Hypothalamus (tissue), 51 donors: ENCODE measurements at places on chromosomes 7 and 10.

GRCh38 chr10:20429742-20430141 lies 467.4 kb downstream of the NEBL start:
- DNase-seq = no peak

GRCh38 chr10:81873932-81874816 lies 820 bp upstream of the NRG3 start:
- peak; percentile 45 for DNase-seq

GRCh38 chr10:68600041-68600778 lies 40.1 kb downstream of the TET1 start:
- DNase-seq = peak; percentile 56

DNA sequence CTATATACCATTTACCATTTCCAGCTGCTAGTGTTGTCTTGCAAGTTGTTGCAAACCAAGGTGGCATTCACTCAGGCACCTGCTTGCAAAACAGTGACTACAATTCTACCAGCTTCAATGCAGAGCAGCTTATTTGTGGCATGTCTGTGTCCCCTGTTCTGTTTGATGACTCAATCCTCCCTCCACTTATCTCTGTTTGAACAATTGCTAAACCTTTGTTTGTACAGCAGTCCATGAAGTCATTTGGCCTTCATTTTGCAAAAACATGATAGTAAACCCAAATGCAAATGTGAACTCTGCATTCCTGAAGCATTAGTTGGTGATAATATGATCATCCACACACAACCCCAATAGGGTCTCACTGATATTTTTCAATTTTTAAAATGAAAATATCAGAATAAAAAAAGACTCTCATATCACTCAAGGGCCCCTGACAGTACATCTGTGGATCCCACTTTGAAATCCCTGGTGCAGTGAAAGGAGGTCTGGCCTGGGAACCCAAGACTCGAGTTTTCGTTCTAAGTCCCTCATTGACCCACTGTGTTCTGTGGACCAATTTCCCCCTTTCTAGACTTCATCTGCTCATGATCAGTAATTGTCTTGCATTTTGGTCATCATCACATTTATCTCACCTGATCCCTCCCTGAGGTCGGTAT lies 425.4 kb downstream of the RPS24 start:
- no peak for DNase-seq

DNA sequence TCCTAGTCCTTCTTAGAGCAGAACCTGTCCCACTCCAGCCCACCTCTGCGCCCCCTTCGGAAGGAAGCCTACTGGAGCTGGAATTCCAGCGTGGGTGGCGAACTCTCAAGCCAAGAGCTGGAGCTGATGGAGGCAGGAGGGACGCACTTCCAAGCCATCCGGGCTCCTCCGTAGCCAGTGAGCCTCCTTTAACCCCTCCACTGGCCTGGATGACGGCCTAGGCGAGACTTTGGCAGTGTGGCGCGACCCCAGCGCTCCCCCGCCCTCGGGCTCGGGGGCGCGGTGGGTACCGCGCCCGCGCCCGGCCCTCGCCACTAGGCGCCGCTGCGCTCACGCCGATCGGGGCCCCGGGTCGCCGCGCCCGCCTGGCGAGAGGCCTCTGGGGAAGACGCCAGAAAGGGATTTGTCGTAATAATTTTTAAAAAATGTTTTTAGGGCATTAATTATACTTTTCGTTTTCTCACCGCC lies 5.1 kb upstream of the EMX2 start:
- DNase-seq = no peak

DNA sequence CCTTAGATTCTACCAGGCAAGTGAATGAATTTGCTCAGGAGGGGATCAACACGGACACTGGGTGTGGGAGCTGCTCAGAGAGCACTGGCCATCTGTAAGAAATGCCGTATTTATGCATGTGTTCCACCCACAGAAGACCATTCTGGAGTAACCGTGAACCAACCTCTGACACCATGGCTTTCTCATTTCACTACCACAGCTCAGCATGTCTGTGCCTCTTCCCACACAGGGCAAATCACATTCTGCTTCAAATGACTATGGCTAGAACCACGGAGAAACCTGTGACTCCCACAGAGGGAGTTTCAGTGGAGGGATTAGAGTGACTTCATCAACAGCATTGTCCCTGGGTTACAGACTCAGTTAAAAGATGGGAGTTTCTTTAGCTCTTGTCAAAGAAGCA lies 893.4 kb downstream of the XPNPEP1 start:
- DNase-seq = no peak

GRCh38 chr10:122953902-122954730 lies at the start of gene C10orf88:
Gene C10orf88, minus strand, starts transcription at chr10:122954227. Its CDS starts 49 bp downstream, at chr10:122954178.
- peak; percentile 92 for DNase-seq

- DNase-seq = no peak
Observed at GRCh38 chr7:101255796-101256195, 10.9 kb upstream of the FIS1 start.

- DNase-seq = no peak
Observed at GRCh38 chr7:75573477-75574019, 81.4 kb downstream of the SPDYE5 start.

GRCh38 chr10:76149182-76149581 lies 717.8 kb downstream of the LRMDA start:
- DNase-seq = no peak

GRCh38 chr10:17735166-17735941 lies 16.6 kb upstream of the TMEM236 start:
- no peak for DNase-seq

DNA sequence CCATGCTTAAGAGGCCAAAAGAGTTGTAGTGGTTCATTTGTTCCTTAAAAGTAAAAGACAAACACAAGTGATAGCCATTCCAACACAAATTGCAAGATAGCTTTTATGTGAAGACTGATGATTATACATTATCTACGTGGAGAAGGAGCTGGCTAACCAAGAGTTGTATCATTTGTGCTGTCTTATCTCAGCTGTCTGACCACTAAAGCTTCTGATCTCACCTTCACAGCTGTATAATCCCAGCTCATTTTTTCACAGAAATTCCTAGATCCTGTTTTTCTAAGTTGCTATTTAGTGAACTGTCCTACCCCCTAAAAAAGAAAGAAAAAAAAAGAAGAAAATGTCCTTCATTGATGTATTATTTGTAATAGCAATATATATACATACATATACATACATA lies 9.8 kb downstream of the USP6NL start:
- no peak for DNase-seq

DNA sequence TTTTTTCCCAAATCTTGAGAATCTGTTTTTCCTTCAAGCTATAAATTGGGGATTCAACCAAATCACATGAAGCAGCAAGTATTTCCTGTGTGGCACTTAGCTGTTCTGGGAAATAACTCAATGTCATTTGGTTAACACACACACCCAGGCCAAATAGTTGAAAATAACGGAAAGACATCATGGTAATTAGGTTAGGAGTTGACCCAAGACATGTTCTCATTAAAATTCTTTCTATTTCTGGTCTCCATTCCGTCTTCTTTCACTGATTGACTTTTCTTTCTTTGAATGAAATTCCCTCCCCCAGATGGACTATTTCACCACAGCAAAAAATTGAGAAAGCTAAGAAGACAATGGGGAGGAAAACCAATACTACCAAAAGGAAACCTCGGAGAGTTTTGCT lies 30.5 kb downstream of the NRP1 start:
- no peak for DNase-seq

GRCh38 chr7:131521651-131522163 lies 34.7 kb downstream of the PODXL start:
- DNase-seq = no peak

DNA sequence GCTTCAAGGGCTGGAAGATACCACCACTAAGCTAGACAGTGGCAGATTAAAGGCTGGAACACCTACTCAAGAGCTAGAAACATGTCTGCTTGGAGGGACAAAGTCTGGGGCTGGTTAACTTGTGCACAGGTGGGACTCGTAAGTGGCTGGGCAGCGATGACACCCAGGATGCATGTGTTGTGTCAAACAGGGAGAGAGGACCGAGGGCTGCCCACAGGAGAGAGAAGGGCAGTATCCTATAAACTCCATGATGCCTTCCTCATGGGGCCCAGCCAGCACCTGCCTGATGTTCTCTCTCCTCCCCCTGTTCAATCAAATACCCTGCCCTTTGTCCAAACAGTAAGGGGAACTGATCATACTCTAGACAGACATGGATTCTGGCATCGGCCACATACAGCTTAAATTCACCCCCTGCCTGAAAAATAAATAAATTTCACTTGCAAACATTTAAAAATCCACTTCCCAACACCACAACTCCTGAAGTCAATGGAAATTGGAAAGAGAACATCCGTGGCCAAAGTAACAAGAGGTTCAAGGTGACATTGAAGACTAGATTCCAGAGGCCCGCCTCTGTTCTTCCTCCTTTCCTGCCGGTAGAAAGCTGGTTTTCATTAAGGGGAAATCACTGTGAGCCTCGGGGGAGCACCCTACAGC lies 50.6 kb downstream of the CHST15 start:
- no peak for DNase-seq

DNA sequence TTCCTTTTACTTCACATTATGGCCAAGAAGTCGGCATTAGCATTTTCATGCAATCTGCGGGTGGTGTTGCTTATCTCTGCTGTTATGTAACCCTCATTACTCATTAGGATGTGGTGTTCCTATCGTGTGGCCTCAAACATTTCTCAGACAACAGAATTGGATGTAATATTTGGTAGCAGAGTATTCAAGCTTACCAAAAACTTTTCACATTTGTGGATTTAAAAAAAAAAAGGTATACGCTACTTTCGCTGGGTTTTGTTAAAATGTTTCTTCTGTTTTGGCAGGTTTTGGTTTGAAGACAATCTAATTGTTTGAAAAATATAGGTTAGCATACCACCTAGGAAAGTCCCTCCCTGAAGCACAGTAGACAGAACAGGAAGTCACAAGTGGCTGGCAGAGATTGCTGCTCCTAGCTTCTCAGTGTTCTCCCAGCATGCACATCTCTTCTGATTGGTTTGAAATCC lies 128.8 kb downstream of the GATA3 start:
- no peak for DNase-seq

DNA sequence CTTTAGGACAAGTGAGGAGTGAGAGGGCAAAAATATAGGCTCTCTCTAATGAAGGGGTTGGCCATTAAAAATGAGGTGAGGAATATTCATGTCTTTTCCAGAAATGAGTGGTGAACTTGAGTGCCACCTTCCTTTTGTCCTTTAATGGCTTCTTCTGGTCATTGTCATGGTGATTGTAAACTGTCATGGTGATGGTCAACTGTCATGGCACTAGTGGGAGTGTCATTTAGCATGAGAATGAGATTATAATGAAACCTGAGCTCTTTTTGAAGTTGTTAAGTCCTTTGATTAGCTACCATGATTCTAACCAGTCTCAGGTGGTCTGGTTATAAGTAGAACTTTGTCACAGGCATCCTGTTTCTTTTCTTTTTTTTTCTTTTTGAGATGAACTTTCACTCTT lies 524.4 kb downstream of the NEBL start:
- DNase-seq = no peak

- DNase-seq = no peak
Observed at GRCh38 chr7:64872351-64873154, 30.5 kb upstream of the ZNF273 start.

- DNase-seq = no peak
Observed at GRCh38 chr7:158646766-158647474, 57.7 kb downstream of the NCAPG2 start.

GRCh38 chr7:111736552-111736874 lies 174.2 kb upstream of the IMMP2L start:
- DNase-seq = no peak

DNA sequence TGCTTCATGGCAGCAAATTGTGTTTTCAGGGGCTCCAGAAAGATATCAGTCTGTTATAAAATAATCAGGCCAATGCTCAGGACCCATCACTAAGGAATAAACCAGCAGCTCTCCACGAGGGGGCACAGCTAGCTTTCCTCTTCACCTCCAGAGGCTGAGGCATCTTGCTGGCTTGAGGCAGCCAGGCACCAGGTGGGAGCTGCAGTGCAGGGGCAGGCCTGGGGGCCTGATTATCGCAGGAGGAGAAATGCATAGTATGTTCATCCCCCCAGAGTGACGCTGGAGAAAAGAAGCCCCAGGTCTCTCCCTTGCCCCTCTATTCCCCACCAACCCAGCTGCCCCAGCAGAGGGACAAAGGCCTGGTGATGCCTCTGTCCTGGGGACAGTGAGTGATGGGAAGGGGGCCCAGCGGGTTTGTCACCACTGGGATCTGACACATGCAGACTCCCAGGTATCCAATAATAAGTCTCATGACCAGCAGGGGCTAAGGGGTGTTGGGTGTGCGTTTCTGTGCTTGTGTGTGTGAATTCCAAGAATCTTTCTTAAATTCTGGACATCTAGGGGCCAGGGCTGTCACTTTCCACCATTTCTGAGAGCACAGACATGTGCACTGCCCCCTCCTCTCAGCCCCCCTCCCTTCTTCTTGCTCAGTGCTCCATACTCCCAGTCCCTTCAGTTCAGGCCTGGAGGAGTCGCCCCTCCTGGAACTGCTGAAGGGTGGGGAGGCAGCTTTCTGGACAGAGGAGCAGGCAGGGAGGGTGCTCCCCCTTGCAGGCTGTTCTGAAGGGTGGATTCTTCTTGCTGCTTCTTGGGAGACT lies 128.1 kb upstream of the FAM20C start:
- no peak for DNase-seq

GRCh38 chr10:58143944-58144343 lies 123.8 kb downstream of the IPMK start:
- DNase-seq = no peak

DNA sequence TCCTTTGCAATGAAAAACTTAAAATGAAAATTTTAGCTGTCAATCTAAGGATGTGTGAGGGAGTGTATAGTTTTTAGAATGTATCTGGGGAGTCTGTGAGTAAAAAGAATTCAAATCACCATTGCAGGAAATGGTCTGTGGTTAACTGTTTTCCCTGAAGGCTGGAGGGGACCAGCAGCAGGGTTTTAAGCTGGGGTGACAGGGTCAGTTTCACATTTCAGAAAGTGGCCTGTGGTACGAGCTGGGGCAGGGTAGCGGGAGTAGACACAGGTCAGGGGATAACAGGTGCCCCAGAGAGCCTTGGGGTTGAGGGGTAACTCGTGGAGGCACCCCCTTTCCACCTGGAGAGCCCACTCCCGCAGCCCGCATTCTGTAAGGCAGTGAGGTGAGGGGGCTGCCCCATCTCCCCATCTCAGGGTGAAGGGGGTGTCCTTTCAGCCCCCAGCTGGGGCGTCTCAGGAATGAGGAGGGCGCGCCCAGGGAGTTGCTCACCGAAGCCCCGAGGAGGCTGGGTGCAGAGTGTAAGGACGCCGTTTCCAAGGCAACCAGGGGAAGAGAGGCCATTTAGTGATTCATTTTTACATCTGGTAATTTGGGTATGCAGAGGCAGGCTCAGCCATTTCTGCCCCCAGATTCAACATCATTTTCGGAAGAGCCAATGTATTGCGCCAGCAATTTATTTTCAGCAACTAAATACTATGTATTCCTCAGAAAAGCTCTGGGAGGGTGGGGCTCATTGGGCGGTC lies 168.9 kb downstream of the SLIT1 start:
- no peak for DNase-seq

GRCh38 chr10:27558612-27559020 lies 54.5 kb downstream of the RAB18 start:
- peak; percentile 14 for DNase-seq
